Suprapubic skin (tissue), 4 donors: ENCODE measurements at places on chromosomes 5 and 9.

DNA sequence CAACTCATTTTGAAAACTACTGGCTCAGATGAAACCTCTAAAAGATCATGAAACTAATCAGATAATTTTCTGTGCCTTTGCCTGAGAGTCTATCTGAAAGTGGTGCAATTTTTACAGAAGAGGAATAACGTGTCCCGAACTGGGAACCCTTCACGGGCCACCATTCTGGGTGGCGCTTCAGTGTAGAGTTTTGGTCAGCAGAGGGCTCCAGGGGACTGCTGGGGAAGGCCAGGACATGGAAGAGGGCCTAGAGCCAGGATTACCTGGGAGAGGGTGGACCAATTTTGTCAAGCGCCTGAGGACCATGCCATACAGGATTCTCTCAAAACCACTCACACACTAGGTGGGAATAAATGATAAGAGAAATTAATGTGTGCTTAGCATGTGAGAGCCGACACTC is 49.7 kb upstream of the PLEKHG4B start:
- no peak for DNase-seq
- no peaks in the 10 kb centered on the region for H3K4me1 ChIP-seq
- H3K36me3 ChIP-seq = no peaks in the 10 kb centered on the region
- H3K27ac ChIP-seq = no peak overlapping the region

DNA sequence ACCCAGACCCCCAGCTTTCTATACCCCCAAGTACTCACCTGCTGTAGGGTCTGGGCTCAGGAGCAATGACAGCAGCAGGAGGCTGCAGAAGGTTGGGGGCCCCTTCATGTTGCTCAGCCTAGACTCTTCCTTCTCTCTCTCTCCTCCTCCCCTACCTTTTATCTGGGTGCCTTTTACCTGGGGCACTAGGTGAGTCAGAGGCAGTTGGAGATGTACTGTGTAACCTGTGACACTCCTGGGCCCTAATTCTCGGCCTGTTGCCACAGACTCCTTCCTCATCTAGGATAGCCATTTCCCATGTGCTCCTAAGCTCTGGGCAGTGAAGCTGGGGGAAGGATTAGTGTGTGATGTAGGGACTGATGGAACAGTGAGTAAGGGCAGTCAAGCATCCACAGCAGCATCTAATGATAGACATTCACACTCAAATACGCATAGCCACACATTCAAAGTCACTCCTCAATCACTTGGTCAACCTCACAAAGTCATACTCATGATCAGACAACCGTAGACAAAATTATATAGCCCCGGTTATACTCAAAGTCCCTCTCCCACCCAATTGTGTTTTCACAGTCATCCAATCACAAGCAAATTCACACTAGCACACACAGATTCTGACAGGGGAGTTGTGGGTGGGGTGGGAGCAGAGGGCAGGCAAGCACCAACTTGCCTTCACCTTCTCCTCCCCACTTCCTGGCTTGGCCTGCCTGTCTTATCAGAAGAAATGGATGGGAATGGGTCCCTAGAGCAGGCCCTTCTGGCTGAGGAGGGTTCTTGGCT is at the start of gene CCL27:
CCL27 (minus strand) TSS at position 132 of the 777 bp plus-strand sequence; CDS start at position 108, 24 bp downstream.
- no peak for DNase-seq
- peak within 1 kb of the TSS; percentile 25 for H3K4me3 ChIP-seq
- H3K36me3 ChIP-seq = peaks cover 24% of the 10 kb centered on the region
- peaks cover 68% of the 10 kb centered on the region for H3K4me1 ChIP-seq
- no peaks in the 10 kb centered on the region for H3K27me3 ChIP-seq

DNA sequence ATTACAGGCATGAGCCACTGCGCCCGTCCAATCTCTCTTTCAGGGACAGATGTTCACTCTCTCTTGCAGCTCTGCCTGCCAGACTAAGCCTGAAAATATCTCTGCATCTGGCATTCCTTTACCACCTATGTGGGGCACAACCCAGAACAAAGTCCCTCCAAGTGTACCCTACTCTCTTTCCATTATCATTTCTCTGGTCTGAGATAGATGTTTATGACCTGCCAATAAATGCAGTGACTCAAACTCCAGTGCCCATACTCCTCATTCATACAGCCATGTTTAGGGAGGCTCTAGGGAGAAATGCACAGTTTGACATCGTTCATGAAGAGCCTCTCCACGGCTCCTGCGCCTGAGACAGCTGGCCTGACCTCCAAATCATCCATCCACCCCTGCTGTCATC is at the start of gene BTNL3:
BTNL3 (plus strand) TSS at position 255 of the 400 bp plus-strand sequence. CDS start 183 bp downstream, outside the sequence.
- no peaks in the 10 kb centered on the region for H3K36me3 ChIP-seq
- no peak within 1 kb of the TSS for H3K4me3 ChIP-seq
- no peak within 1 kb of the TSS for H3K27ac ChIP-seq
- H3K27me3 ChIP-seq = no peaks in the 10 kb centered on the region
- no peaks in the 10 kb centered on the region for H3K4me1 ChIP-seq

DNA sequence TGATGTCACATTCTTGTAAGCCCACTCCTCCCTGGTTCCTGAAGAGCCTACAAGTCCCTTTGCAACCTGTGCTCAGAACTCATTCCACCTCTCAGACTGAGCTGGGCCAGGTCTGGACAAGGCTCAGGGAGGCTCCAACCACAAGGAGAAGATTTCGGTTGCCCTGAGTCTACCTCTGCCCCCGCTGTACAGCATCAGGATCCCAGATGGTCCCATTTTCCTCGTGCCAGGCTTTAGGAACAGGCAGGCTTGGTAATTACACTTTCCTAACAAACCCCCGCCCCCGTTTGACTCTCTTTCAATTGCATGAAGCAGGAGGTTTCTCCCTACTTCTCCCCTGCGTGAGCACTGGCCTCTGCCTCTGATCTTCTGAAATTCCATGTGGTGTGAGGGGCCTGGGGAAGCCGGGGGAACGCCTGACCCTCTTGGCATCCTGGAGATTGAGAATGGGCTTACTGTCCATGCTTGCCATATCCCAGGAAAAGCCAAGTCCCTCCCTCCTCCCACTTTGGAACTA is 86.9 kb upstream of the CTNNA1 start:
- H3K27ac ChIP-seq = no peak overlapping the region
- peak; percentile 35 for DNase-seq
- no peak overlapping the region for H3K4me3 ChIP-seq
- no peaks in the 10 kb centered on the region for H3K36me3 ChIP-seq
- peaks cover 40% of the 10 kb centered on the region for H3K4me1 ChIP-seq

DNA sequence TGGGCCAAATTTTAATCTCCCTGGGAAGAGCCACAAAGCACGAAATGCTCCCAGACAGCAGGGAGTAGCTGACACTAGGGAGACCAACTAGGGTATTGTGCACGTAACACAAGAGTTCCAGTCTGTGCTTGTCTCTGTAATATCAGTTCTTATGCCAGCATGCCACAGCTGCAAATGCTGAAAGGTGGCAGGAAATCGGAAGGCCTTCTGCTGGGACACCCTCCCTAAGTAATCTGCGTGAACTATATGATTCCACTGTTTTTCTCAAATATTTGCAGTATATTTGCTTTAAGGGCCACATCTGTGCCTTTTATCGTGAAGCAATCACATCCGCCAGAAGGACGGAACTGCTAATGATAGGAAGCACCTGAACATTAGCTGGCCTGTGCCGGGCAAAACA is 12.6 kb downstream of the VLDLR start:
- H3K36me3 ChIP-seq = no peaks in the 10 kb centered on the region
- H3K27ac ChIP-seq = no peak overlapping the region
- no peaks in the 10 kb centered on the region for H3K4me1 ChIP-seq
- DNase-seq = no peak
- H3K4me3 ChIP-seq = no peak overlapping the region
